Anterior cingulate cortex (tissue), 58 donors: ENCODE measurements at places on chromosomes 2 and 18.

GRCh38 chr2:64565949-64566710 is 42.0 kb downstream of the AFTPH start:
- DNase-seq = no peak

DNA sequence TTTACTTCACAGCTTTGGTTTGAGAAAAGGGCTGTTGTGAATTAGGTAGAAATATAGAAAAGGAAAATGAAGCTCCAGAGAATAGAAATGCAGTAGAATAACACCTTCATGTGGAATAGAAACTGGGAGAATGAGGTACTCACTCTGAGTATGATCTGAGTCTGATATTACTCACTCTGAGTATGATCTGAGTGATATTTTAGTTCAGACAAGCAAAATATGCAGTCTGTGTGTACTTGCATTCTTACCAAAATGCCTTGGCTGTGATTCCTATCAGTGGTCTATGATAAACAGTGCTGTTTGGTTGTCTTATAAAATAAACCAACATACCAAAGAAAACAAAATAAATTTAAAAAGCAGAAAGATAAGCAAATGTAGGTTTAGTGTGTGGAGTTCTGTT is 487.6 kb downstream of the THSD7B start:
- DNase-seq = no peak

GRCh38 chr2:181828122-181828705 is 63.3 kb upstream of the ITPRID2 start:
- no peak for DNase-seq

GRCh38 chr2:197897960-197898678 is 93.7 kb downstream of the PLCL1 start:
- no peak for DNase-seq

DNA sequence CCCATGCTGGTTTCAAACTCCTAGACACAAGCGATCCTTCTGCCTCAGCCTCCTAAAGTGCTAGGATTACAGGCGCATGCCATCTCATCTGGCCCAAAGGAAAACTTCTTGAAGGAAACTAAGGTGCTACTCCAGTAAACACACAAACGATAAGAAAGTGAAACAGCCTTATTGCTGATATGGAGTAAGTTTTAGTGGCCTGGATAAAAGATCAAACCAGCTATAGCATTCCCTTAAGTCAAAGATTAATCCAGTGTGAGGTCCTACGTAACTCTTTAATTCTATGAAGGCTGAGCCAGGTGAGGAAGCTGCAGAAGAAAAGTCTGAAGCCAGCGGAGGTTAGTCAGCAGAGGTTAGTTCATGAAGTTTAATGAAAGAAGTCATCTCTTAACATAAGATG is 40.8 kb upstream of the POTEE start:
- DNase-seq = no peak

- no peak for DNase-seq
Observed at GRCh38 chr2:190420801-190421200, 12.6 kb downstream of the MFSD6 start.

GRCh38 chr18:3340682-3341097 is 78.8 kb downstream of the MYL12B start:
- DNase-seq = no peak

DNA sequence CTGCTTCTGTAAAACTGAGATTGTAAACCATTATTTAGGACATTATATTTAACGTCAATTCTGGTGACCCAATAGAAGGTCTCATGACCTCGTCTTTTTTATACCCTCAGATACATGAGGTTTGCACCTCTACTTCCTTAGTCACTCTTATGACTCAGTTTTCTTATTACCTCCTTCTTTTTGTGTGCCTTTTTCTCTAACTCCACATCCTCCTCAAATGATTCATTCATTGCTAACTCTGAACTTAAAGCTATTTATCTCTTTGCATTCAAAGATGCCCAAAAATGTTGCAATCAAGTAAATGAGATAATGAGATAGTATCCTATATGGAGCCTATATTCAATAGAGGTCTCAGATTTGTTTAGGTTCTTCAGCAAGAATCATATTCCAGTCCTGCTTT is 121.0 kb upstream of the KYNU start:
- DNase-seq = no peak

DNA sequence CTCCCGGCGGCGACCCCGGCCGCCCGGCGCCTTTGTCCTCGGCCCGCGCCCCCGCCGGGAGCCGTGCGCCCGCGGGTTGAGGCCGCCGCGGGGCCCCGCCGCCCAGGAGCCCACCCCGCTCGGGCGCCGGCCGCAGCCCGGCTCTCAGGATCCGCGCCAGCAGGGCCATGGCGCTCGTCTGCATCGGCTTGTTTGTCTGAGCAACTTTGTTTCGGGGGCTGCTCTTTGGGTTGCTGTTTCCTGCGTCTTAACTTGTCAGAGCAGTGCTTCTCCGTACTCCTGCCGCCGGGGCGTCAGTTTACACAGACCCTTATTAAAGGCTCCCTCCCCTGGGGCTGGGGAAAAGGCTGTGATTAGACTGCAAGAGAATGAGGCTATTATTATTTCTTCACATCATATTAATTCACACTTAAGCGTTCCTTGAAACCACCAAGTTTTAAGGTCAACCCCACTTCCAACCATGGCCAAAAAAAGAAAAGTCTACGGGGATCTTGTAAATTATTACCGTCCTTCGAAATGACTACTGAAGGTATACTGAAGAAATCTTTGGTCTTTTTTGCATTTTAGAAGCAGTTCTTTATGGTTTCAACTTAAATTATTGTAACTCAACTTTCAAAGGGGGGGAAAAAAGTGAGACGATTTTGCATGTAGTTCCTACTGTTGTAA is at the start of gene CYP27C1:
Gene CYP27C1 (minus strand): TSS at position 198 of the 666 bp plus-strand sequence. CDS start 29 bp downstream, at position 169.
- no peak for DNase-seq

DNA sequence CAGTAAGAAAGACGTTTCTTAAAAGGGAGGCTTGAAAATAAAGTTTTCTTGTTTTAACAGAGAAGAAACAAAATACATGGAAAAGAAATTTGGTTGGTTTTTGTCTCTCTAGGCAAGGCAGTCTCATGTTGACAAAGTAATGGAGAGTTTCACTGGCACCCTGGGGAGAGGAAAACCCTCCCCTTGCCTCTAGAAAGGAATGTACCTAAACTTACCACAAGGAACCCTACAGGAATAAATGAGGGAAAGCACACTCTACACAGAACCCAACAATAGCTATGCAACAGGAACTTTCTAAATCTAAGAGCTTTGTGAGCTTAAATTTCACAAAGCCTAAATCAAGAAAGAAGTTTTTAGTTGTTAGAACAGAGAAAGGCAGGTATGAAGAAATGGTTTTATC is 37.0 kb downstream of the FIGN start:
- DNase-seq = no peak

DNA sequence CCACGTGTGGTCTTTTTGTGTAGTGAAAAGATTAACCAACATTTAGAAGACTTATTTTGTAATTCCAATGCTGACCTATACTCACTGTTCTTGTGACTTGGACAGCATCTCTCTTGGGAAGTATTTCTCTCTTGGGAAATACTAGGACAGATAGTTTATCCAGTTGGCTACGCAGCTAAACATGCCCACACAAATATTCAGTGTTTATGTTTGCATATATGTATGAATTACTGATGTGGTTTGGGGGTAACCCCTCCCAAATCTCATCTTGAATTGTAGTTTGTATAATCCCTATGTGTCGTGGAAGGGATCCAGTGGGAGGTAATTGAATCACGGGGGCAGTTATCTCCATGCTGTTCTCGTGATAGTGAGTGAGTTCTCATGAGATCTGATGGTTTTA is 2062.3 kb upstream of the CELF4 start:
- no peak for DNase-seq

- DNase-seq = no peak
Observed at GRCh38 chr18:11246495-11247300, 97.3 kb upstream of the PIEZO2 start.

- no peak for DNase-seq
Observed at GRCh38 chr2:131657895-131658768, 130.4 kb downstream of the CCDC74A start.

- no peak for DNase-seq
Observed at GRCh38 chr18:69397096-69397495, 3.6 kb upstream of the DOK6 start.

DNA sequence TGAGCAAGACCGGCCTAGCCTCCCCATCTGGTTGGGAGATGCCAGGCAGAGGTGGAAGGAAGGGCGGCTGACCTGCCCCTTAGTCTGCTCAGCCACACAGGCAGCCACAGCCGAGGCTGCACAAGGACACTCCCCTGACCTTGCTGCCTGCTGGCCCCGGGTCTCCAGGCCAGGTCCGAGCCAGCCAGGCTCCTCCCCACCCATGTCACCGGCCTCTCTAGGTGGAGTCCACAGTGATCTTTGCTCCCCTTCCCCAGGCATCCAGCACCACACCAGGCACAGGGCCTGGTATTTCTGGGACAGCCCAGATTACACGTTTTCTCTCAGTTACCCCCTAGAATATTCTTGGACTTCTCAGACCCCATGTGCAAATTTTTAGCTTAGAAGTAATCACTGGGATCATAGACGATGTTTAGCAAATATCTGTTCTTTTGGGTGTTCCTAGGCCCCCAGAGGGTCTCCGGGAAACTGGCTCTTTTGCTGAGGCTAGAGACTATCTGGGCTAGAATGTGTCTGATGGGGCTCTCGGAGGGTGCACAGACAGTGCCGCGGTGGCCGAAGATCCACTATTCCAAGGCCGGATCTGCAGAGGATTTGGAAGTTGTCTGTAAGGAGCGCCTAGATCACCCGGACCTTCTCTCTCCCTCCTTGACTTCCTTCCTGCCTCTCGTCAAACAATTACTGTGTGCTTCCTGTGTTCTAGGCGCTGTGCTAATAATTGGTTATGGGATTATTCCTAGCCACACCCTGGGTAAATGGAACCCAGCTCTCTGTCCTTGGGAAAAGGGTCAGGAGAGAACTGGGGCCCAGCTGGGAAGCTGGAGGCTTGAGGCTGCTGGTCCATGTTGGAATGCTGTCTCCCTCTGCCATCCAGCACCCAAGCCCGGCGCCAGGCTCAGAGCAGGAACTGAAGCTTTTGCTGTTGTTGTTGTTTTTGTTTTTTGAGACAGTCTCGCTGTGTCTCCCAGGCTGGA is 46.9 kb downstream of the ODC1 start:
- DNase-seq = no peak

DNA sequence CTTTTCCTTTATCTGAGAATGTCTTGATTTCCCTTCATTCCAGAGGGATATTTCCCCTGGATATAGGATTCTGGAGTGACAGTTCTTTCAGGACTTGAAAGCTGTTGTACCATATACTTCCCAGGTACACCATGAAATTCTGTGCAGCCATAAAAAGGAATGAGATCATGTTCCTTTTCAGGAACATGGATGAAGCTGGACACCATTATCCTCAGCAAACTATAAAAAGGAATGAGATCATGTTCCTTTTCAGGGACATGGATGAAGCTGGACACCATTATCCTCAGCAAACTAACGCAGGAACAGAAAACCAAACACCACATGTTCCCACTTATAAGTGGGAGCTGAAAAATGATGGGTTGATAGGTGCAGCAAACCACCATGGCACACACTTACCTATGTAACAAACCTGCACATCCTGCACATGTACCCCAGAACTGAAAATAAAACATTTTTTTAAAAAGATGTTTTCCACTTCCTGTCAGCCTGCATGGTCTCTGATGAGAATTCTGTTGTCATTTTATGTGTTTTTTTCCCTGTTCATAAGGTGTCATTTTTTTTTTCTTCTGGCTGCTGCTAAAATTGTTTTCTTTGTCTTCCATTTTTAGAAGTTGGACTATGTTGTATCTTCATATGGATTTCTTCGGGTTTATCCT is 133.3 kb downstream of the DNAH6 start:
- no peak for DNase-seq

DNA sequence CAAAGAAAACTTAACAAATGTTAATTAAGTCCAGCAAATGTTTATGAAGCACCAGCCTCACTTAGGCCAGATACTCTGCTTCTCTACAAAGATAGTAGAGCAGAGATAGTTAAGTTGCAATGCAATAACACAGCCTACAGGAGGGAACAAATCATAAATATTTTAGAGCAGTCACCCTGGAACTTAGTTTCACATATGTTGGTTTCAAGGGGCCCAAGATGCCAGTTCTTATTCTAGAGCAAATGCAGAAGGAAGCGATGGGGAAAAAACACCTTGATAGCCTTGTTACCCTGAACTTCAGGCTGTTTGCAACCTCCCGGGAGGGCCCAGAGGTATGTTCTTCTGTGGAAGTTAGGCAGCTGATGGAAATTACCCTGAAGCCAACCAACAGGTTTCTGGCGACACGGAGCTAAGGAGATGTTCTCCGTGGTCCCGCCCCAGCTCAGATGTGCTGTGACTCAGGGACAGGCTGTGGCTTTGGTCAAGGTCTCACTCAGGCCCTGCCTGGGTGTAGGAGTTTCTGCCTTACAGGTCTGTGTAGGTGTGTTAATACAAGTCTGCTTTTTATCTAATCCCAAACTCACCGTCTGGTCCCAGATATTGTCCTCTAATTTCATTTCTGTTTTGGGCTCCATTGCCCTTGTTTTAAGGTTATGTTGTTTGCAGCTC is 3.8 kb downstream of the CTIF start:
- DNase-seq = no peak

DNA sequence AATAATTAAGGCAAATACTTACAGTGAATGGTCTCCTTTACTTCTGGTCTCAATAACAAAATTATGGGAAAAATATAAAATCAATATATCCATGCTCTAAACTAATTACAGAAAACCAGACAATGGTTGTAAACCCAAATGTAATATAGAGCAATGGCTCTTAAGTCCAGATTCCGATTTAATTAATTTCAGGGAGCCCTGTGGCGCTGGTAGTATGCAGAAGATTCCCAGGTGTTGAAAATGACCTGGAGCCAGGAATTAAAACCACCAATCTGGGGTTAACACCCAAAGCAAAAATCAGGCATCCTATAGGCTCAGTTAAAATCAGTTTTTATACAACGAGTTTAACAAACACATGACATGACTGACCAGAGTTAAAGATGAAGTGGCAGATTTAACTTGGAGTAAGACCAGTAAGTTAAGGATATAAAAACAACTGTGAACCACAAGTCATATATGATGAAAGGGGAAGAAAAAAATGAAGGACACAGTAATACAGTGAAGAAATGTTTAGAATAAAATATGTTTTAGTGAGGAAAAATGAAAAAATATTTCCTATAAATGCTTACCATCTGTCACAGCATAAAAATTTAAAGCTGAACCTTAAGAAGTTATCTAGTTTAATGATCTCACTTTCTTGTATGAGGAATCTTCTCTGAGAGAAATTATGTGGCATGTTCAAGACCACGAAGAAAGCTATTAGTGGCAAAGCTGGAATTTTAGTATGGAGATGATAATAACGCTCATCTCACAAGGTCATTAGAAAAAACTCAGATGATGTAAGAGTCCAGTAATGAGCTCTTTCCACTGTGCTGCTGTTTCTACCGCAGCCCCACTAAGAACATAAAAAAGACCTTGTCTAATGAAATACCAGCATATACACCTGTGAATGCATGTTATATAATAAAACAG is 45.8 kb upstream of the FLACC1 start:
- no peak for DNase-seq

DNA sequence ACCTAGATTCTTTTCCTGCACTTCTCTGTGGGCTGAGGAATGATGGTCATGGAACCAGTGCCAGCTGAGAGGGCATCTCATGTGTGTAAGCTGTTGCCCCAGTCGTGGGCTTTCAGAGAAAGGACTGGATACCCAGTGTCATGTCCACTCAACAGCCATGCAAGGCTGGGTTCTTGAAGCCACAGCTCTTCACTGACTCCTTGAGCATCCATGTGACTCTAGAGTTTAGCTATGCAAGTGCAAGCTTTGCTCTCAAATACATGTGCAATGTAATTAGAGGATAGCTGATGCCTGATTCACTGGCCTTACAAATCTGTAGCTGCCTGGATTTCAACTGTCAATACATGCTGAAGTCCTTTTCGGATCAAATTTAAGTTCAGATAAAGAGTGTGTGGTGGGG is 46.8 kb upstream of the EML6 start:
- no peak for DNase-seq

- DNase-seq = no peak
Observed at GRCh38 chr2:36393738-36394256, 38.2 kb downstream of the CRIM1 start.
